ENCODE measurements at places on chromosomes 3 and 15.

DNA sequence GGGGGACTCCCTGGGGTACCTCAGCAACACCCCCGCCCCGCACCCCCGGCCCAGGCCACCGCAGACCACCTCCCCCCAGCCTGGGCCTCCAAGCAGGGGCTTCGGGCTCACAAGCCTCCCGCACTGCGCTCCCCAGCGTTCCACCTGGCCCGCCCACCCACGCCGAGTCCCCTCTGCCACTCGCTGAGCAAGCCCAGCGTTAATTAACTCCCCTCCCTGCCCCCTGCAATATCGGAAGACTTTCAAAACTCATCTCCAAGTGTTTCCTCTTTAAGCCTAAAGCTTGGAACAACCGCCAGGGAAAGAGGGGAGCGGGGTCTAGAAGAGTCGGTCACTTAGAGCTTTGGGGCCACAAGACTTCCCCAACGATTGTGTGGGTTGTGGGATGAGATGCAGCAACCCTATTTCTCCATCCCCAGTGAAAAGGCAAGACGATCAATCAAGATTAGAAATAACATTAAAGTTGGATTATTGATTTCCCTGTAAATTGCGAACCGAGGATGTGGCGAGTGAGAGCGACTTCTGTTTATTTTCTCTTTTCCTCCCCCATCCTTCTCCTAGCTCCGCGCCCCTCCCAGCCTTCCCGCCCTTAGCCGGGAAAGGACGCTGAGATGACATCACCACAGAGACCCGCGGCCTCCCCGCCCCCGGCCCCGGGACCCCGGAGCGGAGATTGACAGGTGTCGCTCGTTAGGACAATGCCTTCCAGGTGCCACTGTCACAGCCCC, 30.2 kb downstream of the NR2F2 start:
- no peak for DNase-seq

- no peak for DNase-seq
These were observed 350.5 kb upstream of the THBS1 start for GRCh38 chr15:39230205-39230907.

GRCh38 chr3:9862391-9863057, 17.5 kb downstream of the CIDEC start:
- DNase-seq: no peak

DNA sequence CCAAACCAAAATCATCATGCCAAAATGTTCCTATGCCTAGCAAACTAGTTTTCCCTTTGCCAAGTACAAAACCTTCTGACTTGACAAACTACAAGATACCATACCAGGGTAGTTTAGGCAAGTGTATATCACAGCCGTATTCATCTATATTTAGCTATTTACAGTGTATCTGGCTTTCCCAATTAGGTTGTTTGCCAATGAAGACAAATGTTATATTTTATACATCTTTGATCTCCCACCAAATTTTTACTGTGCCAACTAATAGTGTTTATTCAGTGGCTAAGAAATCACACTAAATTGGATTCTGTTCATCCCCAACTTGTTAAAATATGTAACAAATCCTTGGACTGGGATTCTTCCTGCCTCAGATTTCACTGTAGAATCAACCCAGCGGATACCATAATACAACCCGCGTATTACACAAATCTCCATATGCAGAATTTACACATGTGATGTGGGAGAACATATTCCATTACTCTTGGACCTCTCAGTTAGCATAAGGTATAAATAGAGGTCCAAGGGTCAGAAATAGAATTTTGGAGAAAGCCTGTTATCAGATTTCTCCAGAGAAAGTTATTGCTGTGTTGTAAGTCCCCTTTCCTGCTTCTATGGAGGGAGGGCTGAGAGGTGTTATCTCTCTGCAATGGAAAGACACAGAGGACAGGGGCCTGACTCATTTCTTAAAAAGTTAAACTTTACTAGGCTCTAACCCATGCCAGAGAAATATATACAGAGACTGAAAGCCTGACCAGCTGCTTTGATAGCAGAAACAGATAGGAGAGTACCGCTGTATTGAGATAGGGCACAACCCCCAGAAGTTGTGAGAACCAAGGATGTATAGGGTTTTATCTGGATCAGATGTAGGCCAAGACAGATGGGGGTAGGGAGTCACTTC, 467.0 kb downstream of the FGF12 start:
- no peak for DNase-seq

DNA sequence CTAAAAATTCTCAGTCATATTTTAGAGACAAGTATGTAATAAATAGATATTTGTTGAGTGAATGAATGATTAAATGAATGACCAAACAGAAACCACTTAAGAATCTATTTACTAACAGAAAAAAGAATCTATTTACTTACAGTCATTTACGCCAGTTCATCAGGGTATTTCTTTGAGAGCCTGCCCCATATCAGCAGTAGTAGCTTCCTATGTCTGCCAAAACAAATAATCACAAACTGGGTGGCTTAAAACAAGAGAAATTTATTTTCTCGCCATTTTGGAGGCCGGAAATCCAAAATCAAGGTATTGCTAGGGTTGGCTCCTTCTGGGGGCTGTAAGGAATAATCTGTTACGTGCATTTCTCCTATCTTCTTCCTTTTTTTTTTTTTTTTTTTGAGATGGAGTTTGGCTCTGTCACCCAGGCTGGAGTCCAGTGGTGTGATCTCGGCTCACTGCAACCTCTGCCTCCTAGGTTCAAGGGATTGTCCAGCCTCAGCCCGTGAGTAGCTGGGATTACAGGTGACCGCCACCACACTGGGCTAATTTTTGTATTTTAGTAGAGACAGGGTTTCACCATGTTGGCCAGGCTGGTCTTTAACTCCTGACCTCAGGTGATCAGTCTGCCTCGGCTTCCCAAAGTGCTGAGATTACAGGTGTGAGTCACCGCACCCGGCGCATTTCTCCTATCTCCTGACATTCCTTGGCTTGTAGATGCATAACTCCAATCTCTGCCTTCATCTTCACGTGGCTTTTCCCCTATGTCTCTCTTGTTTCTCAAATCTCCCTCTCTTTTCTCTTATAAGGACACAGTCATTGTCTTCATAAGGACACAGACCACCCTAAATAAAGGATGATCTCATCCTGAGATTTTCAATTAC, 65.2 kb upstream of the SPPL2A start:
- DNase-seq: no peak

- no peak for DNase-seq
These were observed 856.2 kb downstream of the TUSC7 start for GRCh38 chr3:117565777-117566176.

DNA sequence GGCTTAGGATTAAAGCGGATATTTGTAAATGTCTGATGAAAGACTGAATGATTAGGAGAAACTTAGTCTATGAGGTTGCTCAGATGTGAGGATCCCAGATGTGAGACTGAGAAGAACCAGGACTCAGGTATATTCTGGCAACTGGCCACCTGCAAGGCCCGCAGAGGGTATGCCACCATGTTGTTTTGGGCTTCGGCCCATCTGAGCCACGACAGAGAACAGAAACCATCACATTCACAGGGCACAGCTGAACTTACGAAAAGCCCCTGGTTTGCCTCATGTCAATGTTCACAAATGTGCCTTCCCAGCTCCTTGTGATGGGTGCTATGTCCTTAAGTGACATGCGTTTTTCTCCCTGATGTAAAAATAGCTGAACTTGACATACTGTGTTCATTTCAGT, 412.5 kb upstream of the RORA start:
- DNase-seq: no peak

- DNase-seq: no peak
These were observed 113.5 kb downstream of the CBLB start for GRCh38 chr3:105755121-105755886.

GRCh38 chr3:55512571-55513343, 25.7 kb upstream of the WNT5A start:
- DNase-seq: no peak

GRCh38 chr15:59221511-59222505, 15.2 kb downstream of the LDHAL6B start:
- DNase-seq: peak; percentile 9

DNA sequence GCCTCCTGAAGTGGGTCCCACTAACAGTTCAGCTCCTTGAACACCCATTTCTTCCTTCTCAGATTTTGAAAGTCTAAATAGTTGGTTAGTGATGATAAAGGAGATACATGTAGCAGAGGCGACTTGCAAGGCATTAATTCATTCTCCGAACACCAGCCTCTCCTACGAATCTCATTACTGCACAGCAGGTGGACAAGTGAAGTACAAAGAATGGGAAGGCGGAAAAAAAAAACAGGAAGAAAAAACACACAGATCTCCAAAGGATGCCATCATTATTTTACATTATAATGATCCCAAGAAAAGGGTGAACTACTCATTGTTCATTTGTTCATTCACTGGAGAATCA, 276.5 kb downstream of the MAGI1 start:
- DNase-seq: no peak

GRCh38 chr3:157317895-157318294, 118.8 kb upstream of the PTX3 start:
- DNase-seq: no peak

DNA sequence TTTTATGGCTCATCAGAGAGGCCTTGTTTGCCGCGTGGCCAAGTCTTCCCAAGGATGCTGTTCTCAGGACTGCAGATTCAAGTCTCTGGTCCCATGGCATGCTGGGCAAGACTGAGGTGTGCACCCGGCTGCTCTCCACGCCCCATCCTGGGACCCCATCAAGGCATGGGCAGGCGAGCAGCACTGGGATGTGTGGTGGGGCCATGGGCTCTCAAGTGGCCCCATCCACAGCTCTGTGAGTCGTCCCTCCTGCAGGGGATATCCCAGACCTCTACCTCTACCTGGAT, 13.1 kb upstream of the GP9 start:
- DNase-seq: no peak

GRCh38 chr15:69061414-69061842, 46.9 kb downstream of the NOX5 start:
- no peak for DNase-seq

DNA sequence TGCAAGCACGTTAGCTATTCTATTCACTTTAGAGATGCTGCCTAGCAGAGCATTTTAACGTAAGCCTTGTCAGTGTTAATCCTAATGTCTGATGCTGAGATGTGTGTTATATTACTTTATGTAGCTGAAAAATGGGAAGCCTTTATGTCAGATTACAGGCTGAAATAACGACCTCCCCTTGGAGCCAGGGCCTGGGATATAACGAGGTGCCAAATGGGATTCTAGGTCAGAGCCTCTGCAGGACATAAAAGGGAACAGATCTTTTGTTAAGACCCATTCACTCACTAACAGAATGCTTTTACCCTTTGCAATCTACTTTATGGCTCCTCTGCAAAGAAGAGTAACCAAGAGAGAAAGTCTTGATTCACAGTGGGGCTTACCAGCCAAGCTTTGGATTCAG, 815.5 kb upstream of the CFAP20DC start:
- DNase-seq: no peak

- DNase-seq: no peak
These were observed 58.8 kb downstream of the TNIK start for GRCh38 chr3:171401432-171401831.

DNA sequence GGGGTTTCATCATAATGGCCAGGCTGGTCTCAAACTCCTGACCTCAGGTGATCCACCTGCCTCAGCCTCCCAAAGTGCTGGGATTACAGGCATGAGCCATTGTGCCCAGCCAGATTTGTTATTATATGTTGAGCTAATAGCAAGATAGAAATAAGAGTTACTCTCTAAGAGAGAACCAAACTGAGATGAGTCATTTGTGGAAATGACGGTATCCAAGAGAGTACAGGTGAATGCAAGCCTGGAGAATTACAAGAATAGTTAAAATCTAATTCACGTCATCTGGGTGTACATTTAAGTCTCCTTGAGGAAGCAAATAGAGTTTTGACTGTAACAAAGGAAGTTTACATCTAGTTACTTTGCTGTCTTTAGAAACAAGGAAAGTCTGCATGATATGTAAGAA, 12.0 kb upstream of the CDIN1 start:
- DNase-seq: no peak

- DNase-seq: no peak
These were observed 238.3 kb upstream of the FEZF2 start for GRCh38 chr3:62611541-62612240.

All from amniotic stem cell (primary cell).